ENCODE measurements at places on chromosomes 12 and 14.

- DNase-seq, result no peak
Observed at GRCh38 chr12:116233669-116234068, 43.8 kb downstream of the MED13L start.

DNA sequence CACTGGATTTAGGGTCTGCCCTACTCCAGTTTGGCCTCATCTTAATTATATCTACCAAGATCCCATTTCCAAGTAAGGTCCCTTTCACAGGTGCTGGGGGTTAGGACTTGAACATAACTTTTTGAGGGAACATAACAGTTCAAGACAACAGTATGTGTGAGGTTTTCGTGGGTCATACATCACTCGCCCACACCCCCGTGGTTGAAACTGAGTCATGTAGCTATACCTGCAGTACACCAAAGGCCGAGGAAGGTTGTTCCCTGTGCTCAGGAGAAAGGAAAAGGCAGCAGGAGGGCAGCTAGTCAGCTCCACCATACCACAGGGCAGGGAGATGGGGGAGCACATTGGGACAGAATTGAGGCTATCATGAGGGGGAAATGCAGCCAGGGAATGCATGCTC lies 167.0 kb downstream of the PPM1H start:
- no peak for DNase-seq

- no peak for DNase-seq
Observed at GRCh38 chr14:105890474-105891220, 364.3 kb downstream of the TMEM121 start.

DNA sequence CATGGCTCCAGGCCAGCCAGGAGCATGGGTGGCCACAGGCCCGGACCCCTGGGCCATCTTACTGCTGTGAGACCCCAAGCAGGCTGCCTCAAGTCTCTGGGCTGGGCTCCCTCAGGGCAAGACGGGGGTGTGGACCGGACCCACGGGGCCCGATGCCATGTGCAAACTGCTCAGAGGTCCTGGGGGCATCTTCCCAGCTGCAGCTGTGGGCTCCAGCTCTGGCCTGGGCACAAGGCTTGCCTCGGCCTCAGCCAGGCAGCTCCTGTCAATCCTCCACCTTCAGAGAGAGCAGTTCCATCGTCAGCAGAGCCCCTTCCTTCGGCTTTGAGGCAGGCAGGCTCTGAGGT lies 12.4 kb upstream of the GPR132 start:
- DNase-seq, result no peak

- no peak for DNase-seq
Observed at GRCh38 chr14:104758981-104759969, 6.3 kb downstream of the SIVA1 start.

DNA sequence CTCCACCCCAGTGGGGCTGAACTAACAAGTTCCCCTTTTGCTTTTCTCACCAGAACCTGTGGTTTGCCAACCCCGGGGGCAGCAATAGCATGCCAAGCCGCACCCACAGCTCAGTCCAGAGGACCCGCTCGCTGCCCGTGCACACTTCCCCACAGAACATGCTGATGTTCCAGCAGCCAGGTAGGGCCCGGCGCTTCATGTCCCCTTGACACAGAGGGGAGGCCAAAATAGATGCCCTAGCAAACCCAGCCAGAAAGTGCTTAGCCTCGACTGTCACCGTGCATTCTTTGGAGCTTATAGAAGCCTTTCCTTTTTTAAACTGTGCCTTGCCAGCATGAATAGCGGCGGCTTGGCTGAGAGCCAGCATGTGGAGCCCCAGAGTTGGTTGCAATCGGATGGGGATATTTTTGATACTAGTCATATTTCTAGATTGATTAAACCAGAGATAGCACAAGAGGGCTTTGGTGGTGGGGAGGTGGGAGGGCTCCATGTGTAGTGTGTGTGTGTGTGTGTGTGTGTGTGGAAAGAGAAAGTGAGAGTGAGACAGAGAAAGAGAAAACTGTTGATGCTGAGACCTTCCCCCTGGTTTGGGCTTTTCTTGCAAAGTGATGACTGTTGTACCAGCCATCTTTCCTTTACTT lies 126.1 kb downstream of the GCH1 start:
- DNase-seq, result peak; percentile 64

DNA sequence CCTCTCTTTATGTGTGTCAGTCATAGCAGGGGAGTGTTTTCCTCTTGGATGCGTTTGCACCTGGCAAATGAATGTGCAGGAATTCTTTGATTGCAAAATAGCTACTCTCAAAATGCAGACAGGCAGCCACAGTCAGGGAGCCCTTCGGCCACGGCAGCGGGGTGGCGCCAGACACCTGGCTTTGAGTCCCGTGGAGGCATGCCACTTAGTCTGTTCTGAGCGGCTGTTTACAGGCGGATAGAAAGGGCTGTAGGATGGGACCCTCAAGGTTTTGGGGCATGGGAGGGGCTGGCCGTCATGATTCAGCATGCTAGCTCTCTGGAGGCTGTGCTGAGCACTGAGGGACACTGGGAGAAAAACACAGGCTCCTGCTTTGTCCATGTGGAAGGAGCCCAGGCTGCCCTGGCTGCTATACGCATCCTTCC lies 117.1 kb downstream of the SLC25A47 start:
- DNase-seq, result peak; percentile 85

GRCh38 chr14:34322940-34323418 lies 139.1 kb downstream of the SPTSSA start:
- DNase-seq, result peak; percentile 56

- no peak for DNase-seq
Observed at GRCh38 chr14:101497684-101498525, 63.4 kb upstream of the DIO3 start.

DNA sequence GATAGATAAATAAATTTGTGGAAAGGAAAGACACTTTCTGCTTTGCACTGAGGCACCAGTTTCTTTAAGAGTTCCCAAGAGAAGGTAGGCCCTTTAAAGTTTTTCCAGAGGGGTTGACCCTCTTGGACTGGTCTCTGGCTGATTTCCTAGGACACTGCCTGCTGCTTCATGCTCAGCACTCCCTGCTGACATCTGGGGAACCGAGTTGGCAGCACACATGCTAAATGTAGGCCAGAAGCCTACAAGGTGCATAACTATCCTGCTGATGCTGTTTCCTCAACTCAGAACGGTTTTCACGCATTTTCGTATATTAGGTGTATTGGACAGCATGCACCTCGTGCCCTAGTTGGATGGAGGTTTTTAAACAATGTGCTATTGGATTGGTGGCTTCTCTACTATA lies 887.2 kb upstream of the SEL1L start:
- DNase-seq, result no peak

DNA sequence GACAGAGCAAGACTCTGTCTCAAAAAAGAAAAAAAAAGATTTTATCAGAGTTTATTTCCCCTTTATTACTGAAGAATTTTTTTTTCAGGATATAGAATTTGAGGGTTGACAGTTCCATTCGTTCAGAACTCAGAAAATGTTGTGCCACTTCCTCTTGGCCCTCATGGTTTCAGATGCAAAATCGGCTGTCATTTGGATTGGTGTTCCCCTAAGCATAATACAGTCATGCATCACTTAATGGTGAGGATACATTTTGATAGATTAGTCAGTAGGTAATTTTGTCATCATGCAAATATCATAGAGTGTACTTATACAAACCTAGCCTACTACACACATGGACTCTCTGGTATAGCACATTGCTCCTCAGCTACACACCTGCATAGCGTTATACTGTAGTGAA lies 263.9 kb upstream of the RTL1 start:
- no peak for DNase-seq

DNA sequence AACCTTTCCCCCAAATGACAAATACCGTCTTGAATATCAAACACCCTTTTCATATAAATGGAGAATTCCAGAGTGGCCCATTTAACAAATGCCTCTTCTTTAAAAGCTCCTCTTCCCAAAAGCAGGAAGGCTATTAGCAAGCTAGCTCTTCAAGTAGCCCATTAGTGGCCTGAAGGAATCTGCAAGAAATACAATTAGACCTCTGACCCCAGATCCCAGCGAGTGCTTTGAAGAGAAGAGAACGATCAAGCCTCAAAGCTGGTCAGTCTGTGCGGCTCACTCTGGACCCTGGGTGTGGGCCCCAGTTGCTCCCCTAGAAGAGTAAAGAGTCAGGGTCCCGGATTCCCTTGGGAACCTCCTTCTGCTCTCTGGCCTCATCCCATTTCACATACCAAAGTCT lies 325.6 kb downstream of the NUAK1 start:
- DNase-seq, result no peak

DNA sequence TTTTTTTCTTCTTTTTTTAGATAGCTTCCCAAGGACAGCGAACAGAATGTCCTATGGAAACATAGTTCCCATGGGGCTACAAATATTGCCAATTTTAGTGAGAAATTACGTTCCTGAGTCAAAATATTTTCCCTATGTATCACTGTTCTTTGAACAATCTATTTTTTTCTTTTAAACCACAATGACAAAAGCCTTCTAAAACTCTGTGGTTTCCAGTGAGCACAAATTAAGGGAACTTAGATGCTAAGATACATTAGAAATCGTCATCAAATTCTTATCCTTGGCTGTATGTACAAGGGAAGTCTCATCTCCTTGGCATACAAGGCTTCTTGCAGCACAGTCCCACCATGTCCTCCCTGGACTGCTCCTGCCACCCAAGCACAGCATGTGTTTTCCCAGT lies 17.9 kb downstream of the CPM start:
- DNase-seq, result no peak

DNA sequence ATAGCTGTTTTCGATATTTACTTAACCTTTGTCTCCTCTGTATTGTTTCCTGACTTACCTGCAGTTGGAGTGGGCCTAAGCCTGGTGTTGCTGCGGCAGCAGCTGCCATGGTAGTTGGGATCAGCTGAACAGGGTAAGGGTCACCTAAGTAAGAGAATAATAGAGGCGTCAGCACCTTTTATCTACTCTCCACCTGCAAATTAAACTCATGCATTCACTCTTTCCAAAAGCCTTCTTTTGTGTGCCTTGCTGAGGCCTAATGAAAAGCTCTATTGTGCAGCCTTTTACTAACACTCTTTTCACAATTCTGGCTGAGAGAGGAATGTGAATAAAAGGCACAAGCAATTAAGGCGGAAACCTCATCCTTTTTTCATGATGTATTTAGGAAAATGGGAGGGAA lies 308.7 kb downstream of the SOX5 start:
- no peak for DNase-seq

DNA sequence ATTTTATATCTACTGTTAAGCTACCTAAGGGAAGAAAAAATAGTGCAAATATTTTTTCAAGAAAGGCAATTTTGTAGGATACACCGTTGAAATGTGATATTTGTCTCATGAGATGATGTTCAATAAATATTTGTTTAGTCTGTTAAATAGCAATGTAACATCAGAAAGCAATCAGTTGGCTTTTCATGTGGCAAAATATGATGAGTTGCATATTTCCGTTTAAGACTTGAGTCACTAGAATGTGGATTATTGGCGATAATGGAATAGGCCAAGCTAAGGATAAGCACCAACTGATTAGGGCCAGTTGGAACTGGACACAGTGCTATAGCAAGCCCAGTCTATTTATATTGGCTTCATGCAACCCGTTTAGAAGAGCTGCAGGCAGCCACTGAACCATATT lies 250.4 kb upstream of the SLC16A7 start:
- no peak for DNase-seq

DNA sequence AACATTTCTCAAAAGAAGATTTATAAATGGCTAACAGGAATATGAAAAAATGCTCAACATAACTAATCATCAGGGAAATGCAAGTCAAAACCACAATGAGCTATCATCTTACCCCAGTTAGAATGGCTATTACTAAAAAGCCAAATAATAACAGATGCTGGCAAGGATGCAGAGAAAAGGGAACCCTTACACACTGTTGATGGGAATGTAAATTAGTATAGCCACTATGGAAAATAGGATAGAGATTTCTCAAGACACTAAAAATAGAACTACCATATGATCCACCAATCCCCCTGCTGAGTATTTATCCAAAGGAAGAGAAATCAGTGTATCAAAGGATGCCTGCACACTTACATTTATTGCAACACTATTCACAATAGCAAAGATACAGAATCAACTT lies 58.3 kb downstream of the GUCY2C start:
- DNase-seq, result no peak

GRCh38 chr12:89712706-89713105 lies 4.1 kb upstream of the ATP2B1 start:
- no peak for DNase-seq

- DNase-seq, result no peak
Observed at GRCh38 chr12:4383304-4383865, 3.9 kb upstream of the FGF23 start.

DNA sequence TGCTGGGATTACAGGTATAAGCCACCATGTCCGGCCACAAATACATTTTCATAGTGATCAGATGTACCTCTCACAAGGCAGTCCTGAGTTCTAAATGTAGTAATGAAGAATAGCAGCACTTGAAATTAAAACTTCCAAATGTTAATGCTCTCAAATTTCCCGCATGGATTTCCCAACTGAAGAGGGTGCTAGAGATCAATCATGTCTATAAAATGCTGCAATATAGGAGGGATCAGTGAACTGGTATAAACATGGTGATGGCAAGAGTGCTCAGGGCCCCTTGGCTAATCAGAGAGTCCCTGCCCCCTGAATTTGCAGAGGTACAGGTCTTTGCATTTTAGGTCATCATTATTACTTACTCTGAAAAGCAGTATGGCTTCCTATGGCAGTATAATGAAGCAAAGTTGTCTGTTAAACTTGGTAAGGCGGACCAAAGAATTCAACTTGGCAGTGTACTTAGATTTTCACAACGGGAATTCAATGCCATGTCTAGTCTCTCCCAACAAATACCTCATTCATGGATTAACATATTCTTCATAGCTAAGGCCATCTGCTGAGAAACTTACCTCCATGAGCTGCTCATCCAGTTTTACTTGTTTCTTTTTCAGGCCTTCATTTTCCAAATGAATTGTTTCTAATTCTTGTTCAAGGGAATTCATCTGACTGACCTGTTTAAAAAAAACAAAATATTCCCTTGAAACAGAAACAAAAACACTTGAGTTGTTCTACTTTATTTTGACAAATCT lies 67.0 kb upstream of the SAV1 start:
- no peak for DNase-seq

GRCh38 chr12:108240027-108240785 lies 98.9 kb downstream of the CMKLR1 start:
- no peak for DNase-seq

DNA sequence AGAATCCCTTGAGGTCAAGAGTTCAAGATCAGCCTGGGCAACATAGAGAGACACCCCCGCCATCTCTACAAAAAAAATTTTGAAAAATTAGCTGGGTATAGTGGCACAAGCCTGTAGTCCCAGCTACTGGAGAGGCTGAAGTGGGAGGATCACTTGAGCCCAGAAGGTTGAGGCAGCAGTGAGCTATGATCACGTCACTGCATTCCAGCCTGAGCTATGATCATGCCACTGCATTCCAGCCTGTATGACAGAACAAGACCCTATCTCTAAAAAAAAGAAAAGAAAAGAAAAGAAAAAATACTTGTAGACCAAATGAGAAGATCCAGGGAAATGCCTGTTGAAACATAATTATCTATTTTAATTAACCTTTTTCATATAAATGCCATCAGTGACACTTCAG lies 93.8 kb upstream of the MDM1 start:
- DNase-seq, result no peak
